ENCODE measurements at places on chromosomes 3 and 15.

GRCh38 chr3:18208091-18208490 lies 217.0 kb downstream of the SATB1 start:
- no peak for DNase-seq

DNA sequence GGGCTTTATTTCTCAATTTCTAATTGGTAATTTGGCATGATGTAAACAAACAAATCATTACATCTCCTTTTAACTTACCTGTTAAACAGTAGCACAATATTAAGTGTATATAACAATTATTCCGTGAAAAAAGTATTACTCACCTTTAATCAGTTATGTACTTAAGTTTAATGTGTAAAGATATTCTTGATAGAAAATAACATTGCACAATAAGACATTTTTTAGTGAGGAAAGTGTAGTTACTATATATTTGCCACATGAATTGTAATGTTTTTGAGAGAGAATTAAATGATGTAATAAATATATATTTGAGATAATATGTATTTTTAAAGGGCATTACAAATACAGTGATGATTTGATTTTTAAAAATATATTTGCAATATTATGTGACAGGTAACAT lies 10.9 kb upstream of the CCNB2 start:
- DNase-seq = no peak

DNA sequence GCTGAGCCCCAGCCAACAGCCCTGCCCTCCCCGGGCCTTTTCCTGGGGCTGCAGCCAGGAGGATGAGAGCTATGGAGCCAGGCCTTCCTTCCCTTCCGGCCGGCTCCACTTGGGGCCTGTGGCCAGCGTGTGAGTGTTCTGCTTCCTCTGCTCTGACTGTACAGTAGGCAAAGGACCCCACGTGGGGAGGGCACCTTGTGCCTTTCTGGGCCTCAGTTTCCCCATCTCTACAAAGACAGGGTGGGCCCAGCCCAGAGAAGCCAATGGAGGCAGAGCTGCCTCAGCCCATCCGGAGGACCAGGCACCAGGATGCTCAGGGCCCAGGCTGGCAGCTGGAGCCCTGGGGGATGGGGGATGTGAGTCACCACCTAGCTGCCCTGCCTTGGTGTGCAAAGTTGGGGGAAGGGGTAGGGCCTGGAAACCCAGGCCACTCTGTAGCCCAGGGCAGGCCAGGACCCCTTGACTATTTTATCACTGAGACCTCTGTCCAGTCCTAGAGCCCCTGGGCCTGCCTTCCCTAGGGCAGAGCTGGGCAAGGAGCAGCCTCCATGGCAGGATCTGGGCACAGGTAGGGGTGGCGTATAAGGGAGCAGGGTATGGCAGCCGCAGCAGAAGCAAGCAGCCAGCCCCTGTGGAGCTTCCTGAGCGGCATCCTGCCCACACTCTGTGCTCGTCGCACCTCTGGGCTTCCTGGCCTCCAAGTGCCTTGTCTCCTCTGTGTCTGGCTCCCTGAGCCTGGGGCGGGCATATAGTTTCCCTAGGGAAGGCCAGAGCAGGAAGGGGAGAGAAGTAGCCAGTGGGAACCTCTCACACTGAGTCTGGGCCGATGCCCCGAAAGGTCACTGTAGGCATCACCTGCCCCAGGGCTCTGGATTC lies 1.8 kb downstream of the PSTPIP1 start:
- no peak for DNase-seq

DNA sequence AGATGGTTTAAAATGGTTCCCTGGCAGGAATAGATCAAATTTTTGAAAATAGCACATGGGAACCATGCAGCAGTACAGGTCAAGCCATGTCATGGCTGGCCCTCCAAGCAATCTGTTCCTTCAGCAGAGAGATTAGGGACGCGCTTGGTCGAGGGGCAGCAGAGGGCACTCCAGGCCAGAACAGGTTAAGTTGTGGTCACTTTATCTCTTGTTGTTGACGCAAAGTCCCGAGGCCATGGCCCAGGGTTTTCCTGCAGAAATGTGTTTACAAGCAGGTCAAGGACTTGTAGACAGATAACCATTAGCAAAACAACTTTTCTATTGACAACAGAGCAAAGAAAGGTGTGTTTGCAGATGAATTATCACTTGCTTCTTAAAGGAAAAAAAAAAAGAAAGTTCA lies 570.0 kb upstream of the NR2F2 start:
- no peak for DNase-seq

DNA sequence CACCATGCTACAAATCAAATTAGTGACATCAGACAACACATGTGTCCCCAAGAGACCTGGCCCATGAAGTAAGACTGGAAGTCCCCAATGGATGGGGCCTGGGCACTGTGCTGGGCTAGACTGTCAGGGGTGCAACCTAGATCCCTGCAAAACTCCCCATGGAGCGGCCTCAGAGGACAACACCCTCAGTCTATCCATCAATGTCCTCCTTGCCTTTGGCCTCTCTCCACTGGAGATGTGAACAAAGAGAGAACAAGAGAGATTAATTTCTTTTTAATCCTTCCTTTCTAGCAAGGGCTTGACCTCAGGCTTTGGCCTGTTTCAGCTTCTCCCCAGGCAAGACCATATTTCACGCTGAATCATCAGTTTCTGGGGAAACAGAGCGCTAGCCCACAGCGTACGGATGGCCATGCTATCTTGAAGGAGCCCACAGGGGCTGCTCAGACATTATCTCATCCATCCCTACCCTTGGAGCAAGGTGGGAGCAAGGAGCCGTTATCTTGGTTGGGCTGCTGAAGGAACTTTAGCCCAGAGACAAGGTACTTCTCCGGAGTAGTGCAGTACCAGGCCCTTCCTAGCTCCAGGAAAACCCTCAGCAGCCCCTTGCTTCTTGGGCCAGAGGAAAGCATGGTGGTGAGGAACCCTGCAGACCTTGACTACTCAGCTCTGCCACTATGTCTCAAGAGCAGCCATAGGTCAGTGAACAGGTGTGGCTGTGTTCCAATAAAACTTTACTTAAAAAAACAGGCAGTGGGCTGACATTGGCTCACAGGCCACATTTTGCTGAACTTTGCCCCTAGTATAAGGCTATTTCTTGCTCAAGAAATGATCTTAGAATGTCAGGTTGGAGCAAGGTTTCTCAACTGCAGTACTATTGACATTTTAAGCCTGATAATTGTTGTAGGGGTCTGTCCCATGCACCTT lies 72.7 kb upstream of the WNT5A start:
- DNase-seq = no peak

- DNase-seq = no peak
Measured at GRCh38 chr3:111173328-111173900, 101.8 kb downstream of the NECTIN3 start.

Measured in Ammon's horn (tissue), 1 donor.